ENCODE measurements at places on chromosomes 2 and 18. TPM values are rescaled to one million over a fixed set of nuclear protein-coding genes. Genes with fewer than 3 reads are reported as not detected.

KHK gene
- 10.0 TPM for total RNA-seq

ZAP70 gene
- total RNA-seq = 2.4 TPM

POTEI gene
- total RNA-seq = 1.3 TPM

ALK gene
- 2.1 TPM for total RNA-seq

SP100 gene
- total RNA-seq = not detected

GRCh38 chr18:69784815-69785214 is 162.9 kb downstream of the CD226 start:
- no peaks in the 10 kb centered on the region for H3K27me3 ChIP-seq
- no peak overlapping the region for H3K4me3 ChIP-seq
- peaks cover 20% of the 10 kb centered on the region for H3K4me1 ChIP-seq
- H3K36me3 ChIP-seq = peaks cover 2% of the 10 kb centered on the region
- H3K27ac ChIP-seq = no peak overlapping the region
- DNase-seq = no peak

- no peak overlapping the region for H3K27ac ChIP-seq
- no peak overlapping the region for H3K4me3 ChIP-seq
- DNase-seq = no peak
Observed at GRCh38 chr18:1227025-1227424, 322.4 kb downstream of the ADCYAP1 start.

- H3K27me3 ChIP-seq = peaks cover 51% of the 10 kb centered on the region
- H3K27ac ChIP-seq = no peak overlapping the region
- no peaks in the 10 kb centered on the region for H3K36me3 ChIP-seq
- H3K4me3 ChIP-seq = no peak overlapping the region
- no peak for DNase-seq
- H3K4me1 ChIP-seq = no peaks in the 10 kb centered on the region
Observed at GRCh38 chr2:176613323-176613987, 344.2 kb downstream of the MTX2 start.

GRCh38 chr2:135078417-135078816 is 26.3 kb downstream of the RAB3GAP1 start:
- no peak overlapping the region for H3K27ac ChIP-seq
- H3K36me3 ChIP-seq = peaks cover 63% of the 10 kb centered on the region
- no peak overlapping the region for H3K4me3 ChIP-seq
- no peak for DNase-seq

- peaks cover 10% of the 10 kb centered on the region for H3K27me3 ChIP-seq
- peaks cover 6% of the 10 kb centered on the region for H3K4me1 ChIP-seq
- H3K4me3 ChIP-seq = no peak overlapping the region
- DNase-seq = no peak
- no peaks in the 10 kb centered on the region for H3K36me3 ChIP-seq
Observed at GRCh38 chr2:120231564-120231973, 8.4 kb upstream of the TMEM185B start.

- no peak for DNase-seq
- peaks cover 17% of the 10 kb centered on the region for H3K4me1 ChIP-seq
- no peaks in the 10 kb centered on the region for H3K27me3 ChIP-seq
- peaks cover 7% of the 10 kb centered on the region for H3K36me3 ChIP-seq
Observed at GRCh38 chr18:24181806-24182205, 42.9 kb downstream of the CABYR start.

- no peaks in the 10 kb centered on the region for H3K36me3 ChIP-seq
- DNase-seq = no peak
Observed at GRCh38 chr18:26780520-26781325, 84.8 kb downstream of the AQP4 start.

GRCh38 chr2:234981197-234982095 is 29.6 kb downstream of the SH3BP4 start:
- DNase-seq = no peak
- peaks cover 80% of the 10 kb centered on the region for H3K4me1 ChIP-seq
- H3K4me3 ChIP-seq = peak overlapping the region; percentile 3
- peak overlapping the region; percentile 88 for H3K27ac ChIP-seq

DNA sequence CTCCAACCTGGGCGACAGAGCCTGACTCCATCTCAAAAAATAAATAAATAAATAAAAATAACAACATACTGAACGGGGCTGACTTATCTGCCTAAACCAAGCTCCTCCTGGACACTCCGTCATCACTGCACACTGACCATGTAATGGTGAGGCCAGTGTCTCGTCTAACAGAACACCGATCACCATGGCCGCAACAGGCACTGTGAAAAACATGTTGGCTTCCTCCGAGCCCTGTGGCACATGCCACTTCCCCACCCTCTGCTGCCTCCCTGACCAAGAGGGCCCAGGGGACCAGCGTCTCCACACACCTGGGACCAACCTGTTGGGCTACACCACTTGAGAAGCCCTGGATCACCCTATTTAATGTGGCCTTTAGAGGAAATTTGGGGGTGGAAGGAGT is 33.9 kb downstream of the ZNF516 start:
- no peak overlapping the region for H3K4me3 ChIP-seq
- peak overlapping the region; percentile 52 for H3K27ac ChIP-seq
- H3K4me1 ChIP-seq = peaks cover 48% of the 10 kb centered on the region
- DNase-seq = no peak
- no peaks in the 10 kb centered on the region for H3K27me3 ChIP-seq

All from neural crest cell (in vitro differentiated cells).